ENCODE measurements at places on chromosomes 7 and 10. TPM values are rescaled to one million over a fixed set of nuclear protein-coding genes. Genes with fewer than 3 reads are reported as not detected.
A peak's percentile ranks its signal among the peaks of the same experiment; 100 is the strongest.

- H3K4me1 ChIP-seq = no peaks in the 10 kb centered on the region
- DNase-seq = no peak
- no peak overlapping the region for H3K4me3 ChIP-seq
- H3K36me3 ChIP-seq = no peaks in the 10 kb centered on the region
- no peak overlapping the region for H3K27ac ChIP-seq
Observed at GRCh38 chr10:132558516-132559413, 21.2 kb downstream of the INPP5A start.

KCNIP2 gene
- 3.4 TPM for total RNA-seq

- H3K36me3 ChIP-seq = no peaks in the 10 kb centered on the region
- no peak overlapping the region for H3K4me3 ChIP-seq
- DNase-seq = no peak
- no peaks in the 10 kb centered on the region for H3K27me3 ChIP-seq
Observed at GRCh38 chr7:92336662-92337340, 91.0 kb downstream of the ANKIB1 start.

- H3K36me3 ChIP-seq = no peaks in the 10 kb centered on the region
- no peaks in the 10 kb centered on the region for H3K27me3 ChIP-seq
- H3K27ac ChIP-seq = no peak overlapping the region
- no peak overlapping the region for H3K4me3 ChIP-seq
- no peaks in the 10 kb centered on the region for H3K4me1 ChIP-seq
Observed at GRCh38 chr7:114784177-114784576, 137.7 kb upstream of the MDFIC start.

CALN1 gene
- not detected for total RNA-seq

MSS51 gene
- 2.4 TPM for total RNA-seq

ARHGEF35 gene
- 22.1 TPM for total RNA-seq

DNA sequence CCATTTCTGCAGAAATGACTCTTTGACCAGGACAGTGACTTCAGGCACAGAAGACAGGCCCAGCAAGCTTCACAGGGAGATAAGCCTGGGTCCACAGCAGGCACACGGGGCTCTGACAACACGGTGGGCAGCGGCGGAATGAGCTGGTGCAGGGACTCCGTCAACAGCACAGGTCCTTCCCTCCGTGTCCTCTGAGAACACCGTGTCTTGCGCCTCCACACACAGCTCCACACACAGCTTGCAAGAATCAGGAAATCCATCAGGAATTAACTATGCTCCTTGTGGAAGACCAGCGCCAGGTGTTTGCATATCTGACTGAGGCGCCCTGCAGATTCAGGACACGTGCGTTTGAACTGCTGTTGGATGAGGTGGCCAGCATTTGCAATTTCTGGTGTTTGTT lies 39.6 kb downstream of the TCERG1L start:
- no peak overlapping the region for H3K4me3 ChIP-seq
- no peaks in the 10 kb centered on the region for H3K36me3 ChIP-seq
- H3K27me3 ChIP-seq = no peaks in the 10 kb centered on the region
- no peak overlapping the region for H3K27ac ChIP-seq
- DNase-seq = no peak

GRCh38 chr10:97798958-97799610 lies 27.3 kb upstream of the SFRP5 start:
- H3K27ac ChIP-seq = no peak overlapping the region
- DNase-seq = no peak
- H3K36me3 ChIP-seq = no peaks in the 10 kb centered on the region
- no peaks in the 10 kb centered on the region for H3K4me1 ChIP-seq
- H3K27me3 ChIP-seq = no peaks in the 10 kb centered on the region

- H3K4me1 ChIP-seq = no peaks in the 10 kb centered on the region
- no peak overlapping the region for H3K4me3 ChIP-seq
- H3K27me3 ChIP-seq = no peaks in the 10 kb centered on the region
- DNase-seq = no peak
Observed at GRCh38 chr7:83879063-83879462, 230.1 kb upstream of the SEMA3E start.

- no peak overlapping the region for H3K27ac ChIP-seq
- DNase-seq = no peak
- no peaks in the 10 kb centered on the region for H3K27me3 ChIP-seq
- H3K4me3 ChIP-seq = no peak overlapping the region
Observed at GRCh38 chr7:46003896-46004875, 83.1 kb upstream of the IGFBP3 start.

DNA sequence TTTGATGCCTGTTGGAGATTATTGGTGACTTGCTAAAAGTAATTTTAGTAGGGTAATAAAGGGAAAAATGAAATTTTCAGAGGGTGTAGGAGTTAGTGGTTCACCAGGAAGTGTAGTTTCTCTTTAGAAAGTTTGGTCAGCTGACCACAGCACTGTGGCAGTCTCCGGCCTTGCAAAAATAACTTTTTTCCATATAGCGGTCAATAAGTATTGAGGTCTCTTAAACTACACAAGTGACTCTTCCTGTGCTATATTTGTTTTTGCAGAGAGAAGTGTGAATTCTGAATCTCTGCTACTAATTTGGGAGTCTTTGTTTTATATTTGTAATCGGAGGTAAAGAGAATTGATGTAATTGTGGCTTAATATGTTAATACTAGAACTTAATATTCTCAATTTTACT lies 24.3 kb downstream of the PTPN12 start:
- H3K36me3 ChIP-seq = no peaks in the 10 kb centered on the region
- no peak for DNase-seq
- H3K27me3 ChIP-seq = no peaks in the 10 kb centered on the region
- H3K27ac ChIP-seq = no peak overlapping the region

PHKG1 gene
- 0.91 TPM for total RNA-seq

DNA sequence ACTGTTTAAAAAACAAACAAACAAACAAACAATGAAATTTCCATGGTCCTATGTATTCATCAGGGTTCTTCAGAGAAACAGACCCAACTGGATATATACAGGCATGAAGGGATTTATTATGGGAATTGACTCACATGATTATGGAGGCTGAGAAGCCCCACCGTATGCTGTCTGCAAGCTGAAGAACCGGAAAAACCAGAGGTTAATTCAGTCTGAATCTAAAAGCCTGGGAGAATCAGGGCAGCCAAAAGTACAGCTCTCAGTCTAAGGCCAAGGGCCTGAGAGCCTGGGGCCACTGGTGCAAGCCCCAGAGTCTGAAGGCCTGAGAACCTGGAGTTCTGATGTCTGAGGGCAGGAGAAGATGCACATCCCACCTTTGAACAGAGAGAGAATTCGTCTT lies 163.5 kb downstream of the MDFIC start:
- no peak overlapping the region for H3K27ac ChIP-seq
- H3K4me1 ChIP-seq = no peaks in the 10 kb centered on the region
- no peaks in the 10 kb centered on the region for H3K27me3 ChIP-seq
- peak; percentile 15 for DNase-seq

DNA sequence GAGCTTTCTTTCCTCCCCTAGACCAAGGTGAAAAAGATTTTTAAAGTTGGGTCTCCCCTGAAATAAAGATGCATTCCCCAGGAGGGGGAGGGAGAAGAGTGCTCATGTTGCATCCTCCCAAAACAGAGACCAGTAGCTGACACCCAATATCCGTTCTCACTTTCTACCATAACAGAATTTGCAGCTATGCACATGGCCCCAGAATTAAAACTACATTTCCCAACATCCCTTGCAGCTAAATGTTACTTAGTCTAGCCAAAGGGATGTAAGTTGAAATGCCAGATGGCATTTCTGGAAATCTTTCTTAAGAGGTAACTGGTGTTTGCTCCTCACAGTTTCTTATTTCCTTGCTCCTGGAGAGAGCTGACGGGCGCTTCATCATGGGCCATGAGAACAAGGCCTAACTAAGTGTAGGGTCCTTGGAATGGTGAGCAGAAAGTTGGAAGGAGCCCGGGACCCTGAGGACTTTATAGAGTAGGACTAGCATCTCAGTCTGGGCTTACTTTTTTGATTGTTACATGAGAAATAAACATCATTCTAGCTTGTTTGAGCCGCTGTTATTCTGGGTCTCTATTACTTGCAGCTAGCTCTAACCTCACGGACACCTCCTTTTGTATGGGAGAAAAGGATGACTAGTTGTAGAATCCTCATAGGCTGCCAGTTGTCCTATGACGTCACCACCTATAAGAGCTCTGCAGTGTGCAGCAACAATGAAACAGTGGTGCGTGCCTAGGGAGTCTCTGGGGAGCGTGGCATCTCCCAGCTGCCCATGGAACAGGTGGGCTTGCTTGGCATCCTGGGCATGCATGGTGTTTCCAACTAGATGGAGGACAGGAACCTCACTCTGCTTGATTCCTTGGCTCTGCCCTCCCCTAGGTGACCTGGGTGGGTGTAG lies 46.1 kb upstream of the EXOC6 start:
- no peaks in the 10 kb centered on the region for H3K36me3 ChIP-seq
- no peak overlapping the region for H3K27ac ChIP-seq
- no peaks in the 10 kb centered on the region for H3K4me1 ChIP-seq
- no peak for DNase-seq
- no peak overlapping the region for H3K4me3 ChIP-seq

- no peaks in the 10 kb centered on the region for H3K27me3 ChIP-seq
- H3K4me1 ChIP-seq = no peaks in the 10 kb centered on the region
- H3K36me3 ChIP-seq = no peaks in the 10 kb centered on the region
- H3K27ac ChIP-seq = no peak overlapping the region
- no peak overlapping the region for H3K4me3 ChIP-seq
- peak; percentile 58 for DNase-seq
Observed at GRCh38 chr10:94902570-94902969, 35.9 kb upstream of the CYP2C9 start.
